ENCODE measurements at places on chromosomes 7 and 10.

DNA sequence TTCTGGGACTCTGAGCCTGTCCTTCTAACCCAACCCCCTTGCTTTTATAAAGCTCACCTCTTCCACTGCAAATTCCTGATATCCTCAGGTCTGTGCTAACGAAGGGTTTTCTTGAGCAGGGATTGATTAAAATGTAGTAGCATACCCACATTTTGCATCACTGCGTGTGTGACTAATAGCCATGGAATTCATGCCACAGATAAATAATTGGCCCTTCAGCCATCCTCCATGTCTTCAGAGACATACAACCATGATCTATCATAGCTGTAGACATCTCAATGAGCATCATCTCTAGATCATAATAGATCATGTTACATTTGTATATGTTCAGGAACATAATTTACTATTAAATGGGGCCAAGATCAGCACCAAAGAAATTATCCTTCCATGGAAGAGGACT lies 990.3 kb downstream of the KCNMA1 start:
- DNase-seq: peak; percentile 62

GRCh38 chr10:61836888-61837754 lies 64.4 kb upstream of the ARID5B start:
- peak; percentile 67 for DNase-seq

GRCh38 chr10:96509017-96509641 lies 4.6 kb downstream of the TLL2 start:
- DNase-seq: peak; percentile 95

- DNase-seq: peak; percentile 49
Measured at GRCh38 chr10:106360870-106361269, 803.6 kb downstream of the SORCS1 start.

DNA sequence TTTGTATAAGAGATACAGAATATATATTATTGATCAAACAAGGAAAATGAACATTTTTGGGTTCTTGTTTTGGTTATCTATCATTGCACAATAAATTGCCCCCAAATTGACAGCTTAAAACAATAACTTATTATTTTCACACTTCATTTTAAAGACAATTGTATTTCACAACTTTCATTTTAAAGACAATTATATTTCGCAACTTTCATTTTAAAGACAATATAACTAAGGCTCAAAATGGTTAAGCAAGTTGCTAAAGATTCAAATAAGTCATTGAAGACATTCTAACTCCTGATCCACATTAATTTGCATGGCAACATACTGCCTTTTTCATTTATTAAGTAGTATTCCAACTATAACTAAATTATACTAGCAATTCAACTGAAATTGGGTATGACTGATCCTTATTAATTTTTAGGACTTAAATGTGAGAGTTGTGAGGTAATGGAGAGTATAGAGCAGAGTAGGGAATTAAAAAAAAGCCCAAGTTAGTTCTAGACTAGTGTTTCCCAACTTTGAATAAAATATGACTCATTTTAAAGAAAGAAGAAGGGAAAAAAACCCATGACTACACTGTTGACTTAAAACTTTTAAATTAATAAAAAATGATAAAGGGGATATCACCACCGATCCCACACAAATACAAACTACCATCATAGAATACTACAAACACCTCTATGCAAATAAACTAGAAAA lies 9.9 kb upstream of the STEAP2 start:
- DNase-seq: no peak
